ENCODE measurements at places on chromosomes 1 and 21.

- DNase-seq, result no peak
Measured at GRCh38 chr1:64745181-64745985, 508 bp downstream of the RAVER2 start.

DNA sequence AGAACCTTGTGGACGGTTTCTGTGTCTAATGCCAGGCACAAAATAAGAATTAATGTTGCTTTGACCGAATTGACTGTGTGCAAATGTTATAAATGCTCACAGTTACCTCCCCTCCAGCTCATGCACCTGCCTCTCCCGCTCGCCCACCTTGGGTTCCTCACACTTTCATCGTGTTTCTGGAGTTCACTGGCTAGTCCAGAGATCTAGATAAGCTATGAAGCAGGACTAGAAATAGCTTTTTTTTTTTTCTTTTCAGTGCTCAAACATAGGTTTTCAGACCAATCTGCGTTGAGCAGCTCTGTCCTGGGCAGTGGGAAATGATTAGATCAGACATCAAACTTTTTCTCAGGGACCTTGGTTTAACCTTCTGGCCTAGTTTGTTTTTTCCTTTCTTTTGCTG, 11.1 kb downstream of the TENT5C start:
- no peak for DNase-seq

DNA sequence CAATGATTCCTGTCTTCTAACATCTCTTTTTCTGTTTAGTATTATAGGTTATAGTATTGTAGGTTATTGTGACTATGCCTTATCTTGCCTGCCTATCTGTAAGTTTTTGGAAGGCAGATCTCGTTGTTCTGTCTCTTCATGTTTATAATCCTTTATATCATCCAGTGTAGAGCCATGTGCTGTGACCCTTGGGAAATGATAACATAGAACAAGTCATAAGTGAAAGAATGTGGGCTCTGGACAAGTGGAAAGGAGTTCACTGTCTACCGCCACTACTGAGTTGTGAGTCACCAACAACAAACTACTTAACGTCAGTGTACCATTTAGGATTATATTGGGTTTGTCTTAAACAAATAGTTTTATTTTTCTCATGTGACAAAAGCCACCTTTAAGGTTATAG, 139.3 kb downstream of the LYPLAL1 start:
- DNase-seq, result no peak

GRCh38 chr1:213605732-213606131, 382.0 kb upstream of the PROX1 start:
- DNase-seq, result no peak

DNA sequence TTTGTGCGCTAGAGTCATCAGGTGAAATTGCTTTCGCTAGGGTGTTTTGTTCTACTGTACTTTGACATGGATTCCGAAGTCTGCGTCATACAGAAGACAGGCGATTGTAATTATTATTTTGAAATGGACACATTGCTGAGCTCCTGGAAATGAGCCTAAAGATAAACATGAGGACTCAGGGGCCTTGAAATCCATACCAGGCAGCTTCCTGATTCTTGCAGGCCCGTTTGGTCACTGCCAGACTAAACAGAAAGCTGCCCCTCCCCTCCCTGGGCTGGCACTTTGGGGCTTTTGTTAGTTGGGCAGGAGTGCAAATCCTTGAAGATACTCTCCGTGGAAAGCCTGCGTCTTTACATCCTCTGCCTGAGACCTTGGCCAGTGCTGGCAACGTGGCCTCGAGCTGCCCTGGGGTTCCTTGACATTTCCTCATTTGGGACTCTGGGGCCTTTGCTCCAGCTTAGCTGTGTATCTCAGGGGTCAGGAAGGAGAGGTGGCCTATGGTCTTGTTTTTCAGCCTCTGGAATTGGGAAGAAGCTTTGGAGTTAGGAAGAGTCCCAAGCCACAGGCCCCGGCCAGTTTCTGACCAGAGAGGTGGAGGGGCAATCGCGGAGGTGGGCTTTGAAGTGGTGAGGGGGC, 26.9 kb upstream of the KCNE2 start:
- DNase-seq, result no peak

GRCh38 chr1:86082183-86082582, 74.4 kb downstream of the COL24A1 start:
- no peak for DNase-seq

DNA sequence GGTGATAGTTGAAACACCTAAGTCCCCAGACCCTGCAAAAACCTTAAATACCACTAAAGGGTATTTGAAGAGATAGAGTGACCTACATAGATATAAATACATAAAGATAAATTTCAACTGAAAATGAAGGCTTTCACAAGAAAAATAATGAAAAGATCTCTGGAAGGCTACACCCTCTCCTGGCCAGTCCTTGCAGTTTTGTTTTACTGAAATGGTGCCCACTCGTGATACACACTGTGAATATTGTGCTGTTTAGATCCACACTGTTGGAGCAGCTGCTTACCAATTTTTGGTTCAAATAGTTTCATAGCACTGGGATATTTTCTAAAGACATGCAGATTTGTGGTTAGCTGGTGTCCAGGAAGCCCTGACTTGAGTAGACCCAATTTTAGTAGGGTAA, 31.5 kb upstream of the RNF187 start:
- DNase-seq, result no peak

- no peak for DNase-seq
Measured at GRCh38 chr1:168806952-168807351, 77.9 kb upstream of the DPT start.

DNA sequence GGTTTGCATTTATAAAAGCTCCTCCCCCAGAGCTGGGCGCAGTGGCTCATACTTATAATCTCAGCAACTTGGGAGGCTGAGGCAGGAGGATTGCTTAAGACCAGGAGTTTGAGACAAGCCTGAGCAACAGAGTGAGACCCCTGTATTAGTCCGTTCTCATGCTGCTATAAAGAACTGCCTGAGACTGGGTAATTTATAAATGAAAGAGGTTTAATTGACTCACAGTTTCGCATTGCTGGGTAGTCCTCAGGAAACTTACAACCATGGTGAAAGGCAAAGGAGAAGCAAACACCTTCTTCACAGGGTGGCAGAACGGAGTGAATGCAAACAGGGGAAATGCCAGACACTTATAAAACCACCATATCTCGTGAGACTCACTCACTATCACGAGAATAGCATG, 52.5 kb downstream of the ZNF684 start:
- no peak for DNase-seq

DNA sequence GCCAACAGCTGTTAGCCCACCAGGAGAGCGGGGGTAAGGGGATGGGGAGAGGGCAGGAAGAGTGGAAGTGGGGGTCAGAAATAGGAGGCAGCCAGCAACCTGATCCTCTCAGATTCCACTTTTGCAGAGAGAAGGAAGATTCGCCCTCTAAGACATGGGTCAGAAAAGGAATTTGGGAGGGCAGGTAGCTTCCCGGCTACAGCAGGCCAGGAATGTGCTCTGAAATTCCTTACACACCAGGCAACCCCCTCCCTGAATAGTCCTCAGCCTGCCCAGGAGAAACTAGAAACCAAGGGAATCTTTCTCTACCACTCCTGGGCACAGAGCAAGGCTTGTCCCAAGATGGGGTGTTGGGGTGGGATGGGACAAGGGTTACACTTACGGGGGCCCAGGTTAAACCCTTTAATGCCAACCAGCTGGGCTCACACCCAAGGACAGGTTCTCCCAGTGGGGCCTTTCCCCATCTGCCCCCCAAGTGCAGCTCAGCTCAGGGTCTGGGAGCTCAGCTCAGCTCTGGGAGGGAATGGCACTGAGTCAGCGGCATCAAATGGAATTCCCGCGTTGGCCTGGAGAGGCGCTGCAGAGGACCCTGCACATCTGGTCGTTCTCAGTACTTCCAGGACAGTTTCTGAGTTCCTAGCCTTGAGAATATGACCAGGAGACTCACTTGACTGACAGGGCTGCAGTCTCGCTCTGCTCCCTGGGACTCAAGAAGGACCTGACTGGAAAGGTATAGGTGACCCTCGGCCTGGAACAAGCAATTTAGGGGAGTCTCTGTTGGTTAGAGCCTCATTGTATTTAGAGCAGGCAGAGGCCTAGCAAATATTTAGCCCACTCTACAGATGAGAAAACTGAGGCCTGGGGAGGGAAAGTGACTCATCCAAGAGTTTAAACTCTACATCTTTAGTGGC, 761 bp downstream of the TNNT2 start:
- DNase-seq, result peak; percentile 49

- no peak for DNase-seq
Measured at GRCh38 chr1:218967836-218968235, 205.8 kb upstream of the LYPLAL1 start.

DNA sequence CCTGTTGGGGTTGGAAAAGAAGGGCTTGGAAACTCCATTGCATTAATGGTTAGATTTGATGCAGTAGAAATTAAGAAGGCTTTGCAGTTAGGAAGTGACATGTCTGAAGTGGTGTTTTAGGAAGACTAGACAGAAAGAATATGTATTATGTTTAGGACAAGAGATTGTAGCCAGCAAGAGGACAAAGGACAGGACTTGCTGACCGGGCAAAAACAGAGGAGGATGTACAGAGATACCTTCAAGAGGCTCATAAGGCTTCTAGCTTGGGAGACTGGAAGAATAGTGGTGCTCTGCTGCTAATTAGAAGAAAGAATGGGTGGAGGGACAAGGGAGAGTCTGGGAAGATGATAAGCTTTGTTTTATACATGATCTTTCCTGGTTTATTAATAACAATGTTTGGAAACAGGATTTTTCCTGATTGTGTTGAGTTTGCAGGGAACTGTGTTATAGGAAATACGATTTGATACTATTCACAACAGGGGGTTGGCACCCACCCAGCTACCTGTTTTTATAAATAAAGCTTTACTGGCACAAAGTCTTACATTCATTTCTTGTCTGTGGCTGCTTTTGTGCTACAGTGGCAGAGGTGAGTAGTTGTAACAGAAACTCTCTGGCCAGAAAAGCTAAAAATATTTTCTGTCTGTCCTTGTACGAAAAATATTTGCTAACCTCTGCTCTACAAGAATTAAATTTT, 37.1 kb upstream of the TMCO2 start:
- no peak for DNase-seq

GRCh38 chr1:43134068-43134467, 38.0 kb downstream of the EBNA1BP2 start:
- no peak for DNase-seq

GRCh38 chr1:43621386-43621785, 28.6 kb upstream of the KDM4A start:
- DNase-seq, result no peak

GRCh38 chr1:18874600-18874999, 15.1 kb upstream of the TAS1R2 start:
- no peak for DNase-seq

DNA sequence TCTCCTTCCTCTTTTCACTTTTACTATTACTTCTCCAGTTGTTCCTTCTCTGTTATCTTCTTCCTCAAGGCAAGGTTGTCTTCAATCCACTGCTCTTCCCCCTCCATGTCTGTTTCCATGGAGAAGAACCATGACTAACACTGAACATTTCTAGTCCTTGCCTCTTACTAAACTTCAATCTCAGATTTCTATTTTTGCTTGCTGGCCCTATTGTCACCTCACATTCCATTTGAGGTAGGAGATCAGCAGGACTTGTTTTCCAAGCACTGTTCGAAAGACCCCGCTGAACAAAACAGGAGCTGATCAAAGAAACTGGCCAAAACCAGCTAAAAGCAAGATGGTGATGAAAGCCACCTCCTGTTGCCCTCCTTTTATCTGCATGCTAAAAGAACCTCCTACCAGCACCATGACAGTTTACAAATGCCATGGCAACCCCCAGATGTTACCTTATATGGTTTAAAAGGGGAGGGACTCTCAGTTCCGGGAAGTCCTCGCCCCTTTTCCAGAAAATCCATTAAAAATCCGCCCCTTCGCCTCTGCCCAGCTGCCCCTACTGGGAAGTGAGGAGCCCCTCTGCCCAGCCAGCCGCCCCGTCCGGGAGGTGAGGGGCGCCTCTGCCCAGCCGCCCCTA, 22.6 kb downstream of the GON4L start:
- DNase-seq, result no peak

GRCh38 chr1:21543598-21543997, 34.4 kb downstream of the ALPL start:
- no peak for DNase-seq

GRCh38 chr1:219066631-219067349, 106.9 kb upstream of the LYPLAL1 start:
- no peak for DNase-seq

- no peak for DNase-seq
Measured at GRCh38 chr1:116405241-116406135, 32.4 kb downstream of the ATP1A1 start.

- DNase-seq, result no peak
Measured at GRCh38 chr1:226979517-226980121, 39.5 kb downstream of the COQ8A start.

DNA sequence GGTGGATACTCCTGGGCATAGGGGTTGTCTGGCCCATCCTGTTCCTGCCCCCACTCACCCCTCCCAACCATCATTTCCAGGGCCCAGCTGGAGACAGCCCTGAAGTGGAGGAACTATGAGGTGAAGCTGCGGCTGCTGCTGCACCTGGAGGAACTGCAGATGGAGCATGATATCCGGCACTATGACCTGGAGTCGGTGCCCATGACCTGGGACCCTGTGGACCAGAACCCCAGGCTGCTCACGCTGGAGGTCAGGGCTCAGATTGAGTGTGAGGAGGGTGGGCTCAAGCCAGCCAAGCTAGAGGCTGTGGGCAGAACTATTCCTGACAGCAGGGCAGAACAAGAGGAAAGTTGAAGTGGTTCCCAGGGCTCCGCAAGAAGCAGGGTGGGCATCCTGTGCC, 14.2 kb downstream of the RHOC start:
- DNase-seq, result no peak

GRCh38 chr1:180935326-180936109, 22.8 kb downstream of the KIAA1614 start:
- no peak for DNase-seq

GRCh38 chr1:87117761-87118368, 203.4 kb downstream of the HS2ST1 start:
- DNase-seq, result no peak

GRCh38 chr1:155591770-155592169, 18.2 kb upstream of the MSTO1 start:
- no peak for DNase-seq

DNA sequence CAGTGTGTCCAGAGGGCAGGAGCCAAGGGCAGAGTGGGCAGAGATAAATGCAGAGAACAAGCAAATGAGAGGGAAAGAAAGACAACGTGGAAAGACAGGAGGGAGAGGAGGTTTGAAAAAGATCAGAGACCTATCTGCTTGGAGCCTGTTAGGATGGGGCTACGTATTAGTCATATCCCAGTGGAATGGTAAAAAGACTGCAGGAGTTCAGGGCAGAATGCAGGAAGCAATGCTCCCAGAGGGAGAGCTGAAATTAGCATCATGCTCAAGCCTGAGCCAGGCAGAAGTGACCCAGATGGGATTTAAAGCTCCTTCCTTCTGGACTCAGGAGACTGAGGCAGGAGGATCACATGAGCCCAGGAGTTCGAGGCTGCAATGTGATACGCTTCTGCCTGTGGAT, 261.3 kb upstream of the CHRM3 start:
- no peak for DNase-seq

DNA sequence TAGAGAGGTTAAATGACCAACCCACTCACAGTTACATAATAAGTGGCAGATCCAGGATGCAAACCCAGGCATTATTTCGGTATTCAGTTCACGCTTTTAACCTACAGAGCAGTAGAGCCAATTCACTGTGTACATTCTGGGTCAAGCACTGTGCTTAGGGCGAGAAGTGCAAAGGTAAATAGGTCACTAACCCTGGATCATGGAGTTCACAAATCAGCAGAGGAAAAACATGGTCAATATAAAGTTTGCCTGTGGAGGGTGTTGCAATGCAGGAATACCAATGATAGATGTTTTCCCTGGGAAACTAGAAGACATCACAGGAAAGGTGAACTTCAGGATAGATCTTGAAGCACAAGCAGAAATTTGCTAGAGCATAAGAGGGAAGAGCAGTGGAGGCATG, 253.4 kb upstream of the NFIA start:
- no peak for DNase-seq

Data from stimulated activated CD8-positive, alpha-beta memory T cell treated with anti-CD3 and anti-CD28 coated beads, Interleukin-4, amount 100 ng/mL, for 48 hours (primary cell).